ENCODE measurements at places on chromosomes 7 and 10. TPM values are rescaled to one million over a fixed set of nuclear protein-coding genes. Genes with fewer than 3 reads are reported as not detected.

The CFAP69 gene
- 2.6 TPM for total RNA-seq

The CDC14C gene
- total RNA-seq, result not detected

The CLCN1 gene
- not detected for total RNA-seq

The RAMP3 gene
- not detected for total RNA-seq

The PKD2L1 gene
- not detected for total RNA-seq

The ADAMTS14 gene
- not detected for total RNA-seq

The GRM3 gene
- total RNA-seq, result not detected

The GHRHR gene
- not detected for total RNA-seq

The GPR22 gene
- not detected for total RNA-seq

The ERVW-1 gene
- not detected for total RNA-seq

Data from vein endothelial cell (primary cell).